ENCODE measurements at places on chromosomes 2 and 18. TPM values are rescaled to one million over a fixed set of nuclear protein-coding genes. Genes with fewer than 3 reads are reported as not detected.

DNA sequence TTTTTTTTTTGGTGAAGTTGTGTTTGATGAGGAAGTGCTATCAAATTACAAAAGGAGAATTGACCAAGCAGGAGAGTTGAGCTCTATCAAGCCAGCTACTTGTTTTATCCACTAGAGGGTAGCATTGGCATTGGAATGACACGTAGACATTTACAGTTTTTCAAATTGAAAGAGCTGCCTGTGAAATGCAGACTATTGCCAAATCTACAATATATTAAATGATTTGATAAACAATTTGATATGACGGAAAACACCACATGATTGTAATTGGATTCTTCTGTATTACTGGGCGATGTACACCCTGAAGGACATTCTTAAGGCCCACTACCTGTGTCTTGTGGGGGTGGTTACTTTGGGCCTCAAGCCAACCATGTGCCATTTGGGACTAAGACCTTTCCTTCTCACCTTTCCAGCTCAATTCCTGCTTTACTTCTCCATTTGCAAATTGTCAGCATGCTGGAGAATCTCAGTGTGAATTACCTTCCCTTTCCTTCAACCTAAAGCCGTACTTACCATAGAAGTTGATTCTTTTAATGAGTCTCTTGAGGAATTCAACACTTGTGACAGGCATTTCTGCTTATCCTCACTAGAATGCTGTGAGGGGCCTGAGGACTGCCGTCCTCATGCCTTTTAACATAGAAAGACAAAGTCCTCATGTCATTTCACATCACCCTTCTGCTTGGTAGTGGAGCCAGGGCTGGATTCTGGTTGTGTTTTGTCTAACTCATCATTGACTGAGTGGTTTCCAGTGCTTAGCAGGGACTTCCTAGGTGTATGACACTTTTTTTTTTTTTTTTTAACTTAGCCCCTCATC is 134.8 kb upstream of the THUMPD2 start:
- DNase-seq: no peak

DNA sequence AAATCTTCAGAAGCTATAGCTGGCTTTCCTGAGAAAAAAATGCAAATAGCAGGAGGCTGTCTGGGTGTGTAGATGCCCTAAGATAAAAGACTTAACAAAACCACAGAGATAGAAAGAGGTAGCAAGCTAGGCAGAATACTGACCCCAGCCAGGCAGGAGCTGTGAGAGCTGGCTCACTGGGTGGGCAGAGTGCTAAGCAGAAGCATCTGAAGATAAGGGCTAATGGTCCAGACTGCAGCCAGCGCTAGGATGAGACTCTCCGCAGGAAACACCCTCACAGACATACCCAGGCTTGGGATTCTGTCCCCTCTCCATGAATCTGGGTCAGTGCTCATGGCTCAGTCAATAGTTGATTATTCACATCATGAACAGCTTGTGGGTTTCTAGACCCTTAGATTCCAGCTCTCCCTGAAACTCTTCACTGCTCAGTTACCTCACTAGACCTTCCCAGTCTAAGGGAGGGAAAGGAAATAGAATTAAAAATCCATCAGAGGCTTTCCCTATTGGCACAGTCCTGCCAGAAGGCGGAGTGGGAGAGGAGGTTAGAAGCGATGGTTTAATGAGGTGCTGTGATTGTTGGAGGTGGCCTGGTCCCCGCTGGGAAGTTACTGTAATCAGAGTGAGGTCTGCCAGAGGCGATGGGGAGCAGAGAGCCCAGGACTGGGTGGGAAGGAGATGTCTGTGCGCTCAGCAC is 21.4 kb upstream of the CCBE1 start:
- DNase-seq: no peak

DNA sequence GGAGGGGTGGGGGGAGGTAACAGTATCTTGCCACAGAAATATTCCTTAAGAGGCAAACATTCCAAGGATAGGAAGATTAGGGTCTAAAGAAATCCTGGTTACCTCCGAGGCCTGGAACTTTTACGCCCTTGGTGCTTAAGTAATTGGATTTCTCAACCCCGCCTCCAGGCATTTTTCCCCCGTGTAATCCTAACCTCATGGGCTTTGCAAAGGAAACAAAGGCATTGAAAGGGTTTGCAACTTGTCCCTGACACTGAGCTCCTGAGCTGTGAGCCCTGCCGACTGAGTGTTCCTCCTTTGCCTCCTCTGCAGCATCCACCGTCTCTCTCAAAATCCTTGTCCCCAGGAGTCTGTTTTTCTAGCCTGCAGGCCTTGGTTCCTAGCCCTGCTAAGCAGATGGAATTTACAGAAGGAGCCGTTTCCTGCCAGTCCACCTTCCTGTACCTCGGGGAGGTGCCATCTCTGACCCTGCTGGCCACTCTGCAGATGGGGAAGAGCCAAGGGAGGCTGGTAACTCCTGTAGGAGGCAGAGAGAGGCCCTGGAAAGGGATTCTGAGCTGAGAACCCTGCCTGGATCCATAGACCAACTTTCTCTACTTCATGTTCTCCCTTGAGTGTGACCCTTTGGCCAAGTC is 24.2 kb downstream of the TET3 start:
- no peak for DNase-seq

DNA sequence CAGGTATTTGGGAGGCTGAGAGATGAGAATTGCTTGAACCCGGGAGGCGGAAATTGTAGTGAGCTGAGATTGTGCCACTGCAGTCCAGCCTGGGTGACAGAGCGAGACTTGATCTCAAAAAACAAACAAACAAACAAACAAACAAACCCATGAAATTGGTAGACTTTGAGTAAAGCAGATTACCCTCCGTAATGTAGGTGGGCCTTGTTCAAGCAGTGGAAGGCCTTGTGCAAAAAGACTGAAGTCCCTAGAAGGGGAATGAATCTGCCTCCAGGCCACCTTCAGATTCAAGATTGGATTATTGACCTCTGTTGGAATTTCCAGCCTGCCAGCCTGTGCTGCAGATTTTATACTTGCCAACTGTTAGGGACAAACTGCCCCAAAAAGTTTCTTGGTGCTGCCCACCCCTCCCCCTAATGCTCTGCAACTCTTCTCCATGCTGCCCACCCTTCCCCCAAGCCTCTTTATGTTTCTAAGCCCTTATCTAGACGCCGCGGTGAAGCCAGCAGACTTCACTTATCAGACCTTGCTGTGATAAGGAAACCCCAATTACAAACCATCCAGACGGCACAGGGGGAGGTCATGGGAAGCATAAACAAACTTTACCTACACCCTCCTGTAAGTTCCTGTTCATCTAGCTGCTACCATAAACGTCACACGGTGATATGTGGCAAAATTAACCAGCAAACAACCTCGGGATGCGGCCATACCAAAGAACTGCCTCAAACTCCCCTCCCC is 17.0 kb downstream of the CYP27A1 start:
- DNase-seq: no peak

DNA sequence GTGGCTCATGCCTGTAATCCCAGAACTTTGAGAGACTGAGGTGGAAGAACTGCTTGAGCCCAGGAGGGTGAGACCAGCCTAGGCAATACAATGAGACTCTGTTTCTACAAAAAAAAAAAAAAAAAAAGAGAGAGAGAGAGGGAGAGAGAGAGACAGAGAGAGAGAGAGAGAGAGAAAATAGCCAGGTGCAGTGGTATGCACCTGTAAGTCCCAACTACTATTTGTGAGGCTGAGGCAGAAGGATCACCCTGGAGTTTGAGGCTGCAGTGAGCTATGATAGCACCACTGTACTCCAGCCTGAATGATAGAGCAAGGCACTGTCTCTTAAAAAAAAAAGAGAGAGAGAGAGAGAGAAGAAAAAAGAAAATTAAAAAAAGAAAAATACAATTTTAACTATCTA is 245.7 kb downstream of the CCDC178 start:
- DNase-seq: no peak

GRCh38 chr2:84393829-84394228 is 65.3 kb downstream of the SUCLG1 start:
- DNase-seq: no peak

DNA sequence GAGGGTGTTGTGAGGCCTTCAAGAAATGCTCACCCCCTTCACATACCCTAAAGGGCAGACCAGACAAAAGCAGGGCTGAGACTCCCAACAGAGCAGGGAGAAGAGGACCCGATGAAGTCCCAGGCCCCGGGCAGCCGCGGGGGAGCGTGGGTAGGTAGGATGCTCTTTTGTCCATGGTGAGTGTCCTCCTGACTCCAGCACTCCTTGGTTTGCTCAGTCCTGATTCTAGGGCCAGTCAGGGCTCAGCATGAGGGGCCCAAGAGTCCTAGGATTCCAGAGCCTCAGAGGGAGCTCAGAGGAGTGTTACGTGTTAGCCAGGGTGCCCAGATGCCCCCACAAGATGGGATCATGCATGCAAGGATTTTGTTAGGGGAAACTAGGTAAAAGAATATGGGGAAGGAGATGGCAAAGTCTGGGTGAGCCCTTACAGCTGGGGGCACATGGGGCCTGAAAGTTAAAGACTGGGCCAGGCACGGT is 64.8 kb downstream of the SMAD7 start:
- DNase-seq: no peak

KCNIP3 gene
- total RNA-seq: 0.39 TPM
